ENCODE measurements at places on chromosomes 3 and 15.

GRCh38 chr15:63256433-63257274 is 20.8 kb upstream of the APH1B start:
- DNase-seq, result no peak

DNA sequence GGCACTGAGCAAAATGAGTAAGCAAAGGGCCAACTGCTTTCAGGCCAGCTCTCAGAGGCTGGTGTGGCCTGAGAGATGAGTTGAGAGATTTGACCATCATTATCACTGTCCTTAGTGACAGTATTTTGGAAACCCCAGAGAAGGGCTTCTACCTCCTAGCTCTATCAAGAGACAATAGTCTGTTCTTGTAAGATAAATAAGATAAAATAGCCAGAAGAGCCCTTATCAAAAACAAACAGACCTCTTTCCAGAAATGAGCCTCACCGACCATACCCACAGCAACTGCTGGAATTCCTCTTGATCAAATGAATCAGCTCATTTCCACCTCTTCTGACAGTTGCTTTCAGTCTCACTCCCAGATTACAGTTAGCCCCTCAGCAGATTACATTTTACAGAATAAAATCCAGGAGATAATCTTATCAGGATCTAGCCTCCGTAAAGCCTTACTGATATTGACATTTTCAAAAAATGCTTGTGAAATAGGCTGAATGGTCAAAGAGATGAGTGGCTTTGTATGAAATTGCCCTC is 4.5 kb downstream of the HDC start:
- DNase-seq, result no peak

- no peak for DNase-seq
Measured at GRCh38 chr3:132847849-132848625, 125.8 kb upstream of the NPHP3 start.

DNA sequence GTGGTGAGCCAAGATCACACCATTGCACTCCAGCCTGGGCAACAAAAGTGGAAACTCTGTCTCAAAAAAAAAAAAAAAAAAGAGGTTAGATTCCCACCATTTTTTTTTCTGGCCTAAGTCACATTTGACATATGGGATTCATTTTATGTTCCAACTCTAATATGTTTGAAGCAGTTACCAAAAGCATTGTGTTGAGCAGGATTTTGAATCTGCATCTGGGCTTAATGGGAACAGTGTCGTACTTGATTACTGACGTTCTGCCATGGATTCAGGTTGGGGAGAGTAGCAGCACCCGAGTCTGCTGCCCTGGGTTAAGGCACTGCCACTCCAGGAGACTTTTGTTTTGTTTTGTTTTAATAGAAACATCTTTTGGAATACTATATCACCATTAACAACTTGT is 348.7 kb upstream of the TBL1XR1 start:
- no peak for DNase-seq

DNA sequence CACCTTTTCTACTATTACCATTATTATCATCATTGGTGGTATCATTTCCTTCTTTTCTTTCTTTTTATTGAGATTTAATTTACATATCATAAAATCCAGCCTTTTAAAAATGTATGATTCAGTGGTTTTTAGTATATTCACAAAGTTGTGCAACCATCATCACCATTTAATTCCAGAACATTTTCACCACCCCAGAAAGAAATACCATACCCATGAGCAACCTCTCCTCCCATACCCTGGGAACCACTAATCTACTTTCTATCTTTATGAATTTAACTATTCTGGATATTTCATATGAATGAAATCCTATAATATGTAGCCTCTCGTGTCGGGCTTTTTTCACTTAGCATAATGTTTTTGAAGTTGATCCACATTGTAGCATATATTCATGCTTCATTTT is 29.1 kb downstream of the AAGAB start:
- no peak for DNase-seq

DNA sequence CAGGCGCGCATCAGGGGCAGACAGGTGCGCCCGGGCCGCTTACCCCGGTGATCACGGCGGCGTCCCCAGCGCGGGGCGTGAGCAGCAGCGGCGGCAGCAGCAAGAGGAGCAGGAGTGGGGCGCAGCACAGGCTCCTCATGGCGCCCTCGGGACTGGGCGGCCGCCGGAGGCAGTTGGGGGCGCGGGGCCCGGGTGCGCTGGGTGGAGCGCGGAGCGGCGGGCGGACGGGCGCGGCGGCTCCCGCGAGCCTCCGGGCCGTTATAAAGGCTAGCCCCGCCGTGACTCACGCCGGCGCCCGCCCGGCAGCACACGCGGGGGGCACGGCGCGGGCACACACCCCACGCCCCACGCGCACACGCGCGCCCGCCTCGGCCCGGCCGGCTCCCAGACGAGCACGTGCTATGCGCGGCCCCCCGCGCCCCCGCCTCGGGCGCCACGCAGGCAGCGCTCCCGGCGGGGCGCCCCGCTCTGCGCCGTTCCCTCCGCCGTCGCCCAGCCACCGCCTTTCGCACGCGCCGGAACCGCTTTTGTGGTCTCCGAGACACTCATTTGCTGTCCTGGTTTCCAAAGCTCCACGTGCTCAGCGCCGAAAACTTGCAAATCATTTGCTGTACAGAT is at the start of gene PROK2:
Gene PROK2, minus strand, starts transcription at position 235 of the 618 bp plus-strand sequence. Its CDS starts 96 bp downstream, at position 139.
- peak; percentile 18 for DNase-seq

GRCh38 chr3:130569461-130570365 is 52.7 kb downstream of the COL6A6 start:
- DNase-seq, result no peak

DNA sequence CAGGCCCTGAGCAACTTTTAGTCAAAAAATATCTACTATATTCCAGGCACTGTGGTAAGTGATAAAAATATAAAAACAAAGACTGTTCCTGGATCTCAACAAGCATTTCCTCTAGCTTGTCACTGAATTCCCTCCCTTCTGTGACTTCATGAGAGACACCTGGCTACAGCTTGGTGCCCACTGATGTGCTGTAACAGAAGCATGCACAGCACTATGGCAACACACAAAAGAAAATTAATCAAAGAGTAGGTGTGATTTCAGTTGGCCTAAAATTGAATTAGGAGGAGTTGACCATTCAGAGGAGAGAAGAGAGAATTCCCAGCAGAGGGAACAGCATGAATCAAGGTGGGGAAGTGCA is 158.9 kb upstream of the LPP start:
- DNase-seq, result no peak

DNA sequence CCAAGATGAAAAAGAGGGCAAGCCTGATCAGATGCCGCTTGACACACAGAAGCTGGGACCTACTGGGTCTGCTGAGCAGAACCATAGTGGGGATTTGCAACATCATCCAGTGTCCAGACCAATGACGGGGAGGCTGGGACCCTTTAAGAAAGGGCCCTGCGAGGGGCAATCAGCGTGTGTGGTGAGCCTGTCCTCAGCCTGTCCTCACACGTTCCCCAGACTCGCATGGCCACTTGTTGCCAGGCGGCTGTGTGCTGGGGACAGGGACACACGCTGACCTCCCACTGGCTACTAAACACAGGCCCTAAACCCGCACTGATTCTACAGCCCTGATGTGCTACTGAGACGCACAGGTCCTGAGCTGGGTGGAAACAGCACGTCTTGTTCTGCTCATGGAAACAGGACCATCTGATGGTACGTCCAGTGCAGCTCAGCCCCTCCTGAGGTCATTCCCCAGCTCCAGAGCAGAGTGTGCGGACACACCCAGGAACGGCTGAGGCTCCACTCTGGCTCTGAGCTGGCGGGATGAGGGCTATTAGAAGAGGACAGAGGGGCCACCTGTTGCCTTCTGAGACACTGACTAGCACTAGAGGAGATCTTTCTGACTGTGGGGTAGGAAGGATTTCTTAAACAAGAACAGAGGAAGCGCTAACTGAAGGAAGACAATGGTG is 24.4 kb downstream of the PCSK6 start:
- no peak for DNase-seq

- no peak for DNase-seq
Measured at GRCh38 chr3:14902719-14903118, 44.7 kb upstream of the NR2C2 start.

GRCh38 chr3:109385442-109386318 is 48.3 kb upstream of the DPPA4 start:
- DNase-seq, result no peak

All from activated gamma-delta T cell treated with Interleukin-2 at 50 U/mL for 16 hours (primary cell).